CD8-positive, alpha-beta memory T cell (primary cell): ENCODE measurements at places on chromosomes 4 and X. TPM values are rescaled to one million over a fixed set of nuclear protein-coding genes. Genes with fewer than 3 reads are reported as not detected.

Gene BDH2
- 10.9 TPM for total RNA-seq

DNA sequence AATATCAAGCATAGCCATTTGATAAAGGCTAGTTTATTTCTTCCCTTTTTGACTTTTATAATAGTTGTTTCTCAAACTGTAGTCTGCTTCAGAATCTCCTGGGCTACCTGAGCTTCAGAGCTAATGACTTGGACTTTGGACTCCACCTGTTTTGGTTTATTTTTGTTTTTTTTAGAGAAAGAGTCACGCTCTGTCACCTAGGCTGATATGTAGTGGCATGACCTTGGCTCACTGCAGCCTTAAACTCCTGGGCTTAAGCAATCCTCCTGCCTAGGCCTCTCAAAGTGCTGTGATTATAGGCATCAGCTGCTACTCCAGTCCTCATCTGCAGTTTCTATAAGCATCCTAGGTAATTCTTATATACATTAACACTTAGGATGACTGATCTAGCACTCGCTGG, 90.5 kb downstream of the DDIT4L start:
- DNase-seq: no peak

DNA sequence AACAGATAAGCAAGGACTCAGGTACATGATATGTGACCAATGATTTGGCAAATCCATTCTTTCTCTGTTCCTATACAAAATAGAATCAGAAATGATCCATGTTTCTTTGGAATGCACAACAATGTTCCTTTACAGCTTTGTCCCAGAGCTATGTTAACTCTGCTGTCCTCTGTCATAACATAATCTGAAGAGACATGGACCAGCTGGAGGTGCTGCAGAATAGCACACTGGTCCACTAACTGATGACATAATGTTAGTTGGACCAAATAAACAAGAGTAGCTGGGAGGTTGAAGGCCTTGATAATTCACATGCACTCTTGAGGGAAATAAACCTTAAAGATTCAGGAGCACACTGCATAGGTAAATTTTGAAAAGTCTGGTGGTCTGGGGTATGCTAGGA, 23.0 kb upstream of the DHX15 start:
- DNase-seq: no peak

- DNase-seq: no peak
Measured at GRCh38 chrX:38240541-38240940, 19.9 kb upstream of the SRPX start.

Gene NEIL3
- 9.9 TPM for total RNA-seq

DNA sequence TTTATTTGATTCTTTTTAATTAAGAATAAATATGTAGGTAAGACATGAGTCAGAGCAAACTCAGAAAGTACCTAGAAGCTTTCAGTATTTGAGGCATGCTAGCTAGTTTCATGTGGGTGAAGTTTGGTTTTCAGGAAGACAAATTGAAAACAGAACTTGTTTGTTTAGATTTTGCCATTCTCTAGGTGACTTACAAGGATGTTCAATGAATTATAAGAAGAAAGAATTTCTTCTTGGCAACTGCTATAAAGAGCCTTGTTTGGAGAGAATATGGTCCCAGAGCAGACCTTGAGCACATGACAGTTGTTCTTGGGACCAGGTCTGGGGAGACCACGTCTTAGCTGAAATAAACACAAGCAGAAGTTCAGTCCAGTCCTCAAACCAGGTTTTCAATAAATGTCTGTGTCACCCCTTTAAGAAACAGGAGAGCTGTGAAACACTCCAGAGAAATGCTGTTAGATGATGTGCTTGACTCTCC, 38.0 kb upstream of the IL21 start:
- no peak for DNase-seq

Gene SORBS2
- total RNA-seq: not detected

DNA sequence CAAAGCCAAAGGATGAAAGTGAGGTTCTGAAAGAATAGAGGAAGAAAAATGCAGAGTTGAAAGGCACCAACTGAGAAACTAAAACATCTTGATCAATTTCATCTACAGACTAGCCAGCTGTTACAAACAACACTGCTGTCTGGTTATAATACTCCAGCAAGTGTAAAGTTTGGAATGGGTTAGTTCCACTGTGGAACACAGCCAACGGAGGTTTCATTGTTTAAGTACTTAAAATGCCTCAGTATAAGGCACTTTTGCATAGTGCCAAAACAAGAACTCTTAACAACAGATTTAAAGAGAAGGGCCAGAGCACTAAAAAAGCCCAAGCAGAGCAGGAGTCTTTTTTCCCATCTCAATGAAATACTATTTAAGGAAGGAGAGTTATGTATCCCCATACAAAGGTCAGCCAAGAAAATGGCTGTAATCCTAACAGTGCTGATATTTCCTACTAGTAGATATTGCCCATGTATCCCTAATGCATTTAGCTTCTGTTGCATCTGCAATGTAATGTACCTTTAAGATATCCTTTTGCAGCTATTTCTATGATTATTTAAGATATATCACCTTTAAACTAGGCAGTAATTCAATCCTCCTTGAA, 16.5 kb downstream of the ACSL4 start:
- no peak for DNase-seq

Gene MAGEA8
- not detected for total RNA-seq

Gene ADGRG4
- total RNA-seq: not detected

DNA sequence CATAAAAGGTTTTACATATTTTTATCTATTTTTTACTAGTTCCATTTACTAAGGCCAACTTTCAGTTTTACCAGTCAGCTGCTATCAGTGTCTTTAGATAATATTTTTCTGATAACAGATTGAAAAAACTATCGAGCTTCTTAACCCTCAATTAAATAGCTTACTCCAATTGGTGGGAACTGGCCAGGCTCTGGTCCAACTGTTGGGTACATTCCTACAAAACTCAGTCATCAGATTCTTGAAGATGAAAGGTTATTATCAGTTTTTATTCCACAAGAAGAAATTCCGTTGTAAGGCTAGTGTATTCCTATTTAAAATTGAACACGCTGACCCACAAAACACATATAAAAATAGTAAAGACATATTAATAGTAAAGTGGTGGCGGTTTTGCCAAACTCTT, 346.2 kb downstream of the MAPK10 start:
- DNase-seq: no peak

Gene TBC1D8B
- total RNA-seq: 1.1 TPM

DNA sequence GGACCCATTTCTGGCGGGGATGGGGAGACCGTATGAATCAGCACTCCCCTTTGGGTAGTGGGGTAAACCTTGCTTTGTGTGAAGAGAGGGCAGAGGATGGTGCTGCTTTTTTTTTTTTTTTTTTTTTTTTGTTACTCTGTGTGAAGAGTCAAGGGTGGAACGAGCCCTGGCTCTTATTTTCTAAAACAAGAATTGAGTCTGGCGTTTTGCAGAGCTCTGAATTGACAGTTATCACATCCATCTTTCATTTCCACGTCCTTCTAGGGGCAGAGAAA, 1.2 kb downstream of the SLAIN2 start:
- peak; percentile 17 for DNase-seq

GRCh38 chrX:50097071-50097470, 103.7 kb downstream of the AKAP4 start:
- no peak for DNase-seq

- DNase-seq: no peak
Measured at GRCh38 chr4:17866810-17867209, 56.0 kb downstream of the NCAPG start.

Gene GAGE12J
- not detected for total RNA-seq

DNA sequence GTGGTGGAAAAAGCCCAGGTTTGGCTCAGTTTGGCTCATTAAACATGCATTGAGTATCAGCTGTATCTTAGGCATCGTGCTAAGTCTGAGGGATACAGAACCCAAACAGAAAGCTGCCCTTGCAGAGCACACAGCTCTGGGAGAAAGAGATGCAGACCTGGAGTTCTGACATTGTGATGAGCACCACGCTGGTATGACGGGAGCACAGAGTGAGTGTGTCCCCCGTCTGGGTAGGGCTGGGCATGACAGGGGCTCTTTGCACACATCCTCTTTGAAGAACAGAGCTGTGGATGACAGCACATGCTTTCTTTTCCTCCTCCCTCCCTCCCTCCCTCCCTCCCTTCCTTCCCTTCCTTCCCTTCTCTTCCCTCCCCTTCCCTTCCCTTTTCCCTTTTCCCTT, 52.2 kb downstream of the CLCN4 start:
- no peak for DNase-seq

GRCh38 chrX:30219372-30219771, 4.0 kb downstream of the MAGEB2 start:
- DNase-seq: no peak

- DNase-seq: no peak
Measured at GRCh38 chr4:183149616-183150539, 50.8 kb downstream of the WWC2 start.
